ENCODE measurements at places on chromosomes 6 and 20. TPM values are rescaled to one million over a fixed set of nuclear protein-coding genes. Genes with fewer than 3 reads are reported as not detected.

The ARMH2 gene
- total RNA-seq: not detected

The TBX18 gene
- 29.8 TPM for total RNA-seq

The MMP24 gene
- total RNA-seq: 0.63 TPM

The LY6G6F gene
- not detected for total RNA-seq

The SLC16A10 gene
- not detected for total RNA-seq

Data from endothelial cell of coronary artery (primary cell).